GM12892 (cell line): ENCODE measurements at places on chromosomes 1 and 21.

GRCh38 chr1:31881688-31882000 is 56.5 kb downstream of the PTP4A2 start:
- no peak for DNase-seq

DNA sequence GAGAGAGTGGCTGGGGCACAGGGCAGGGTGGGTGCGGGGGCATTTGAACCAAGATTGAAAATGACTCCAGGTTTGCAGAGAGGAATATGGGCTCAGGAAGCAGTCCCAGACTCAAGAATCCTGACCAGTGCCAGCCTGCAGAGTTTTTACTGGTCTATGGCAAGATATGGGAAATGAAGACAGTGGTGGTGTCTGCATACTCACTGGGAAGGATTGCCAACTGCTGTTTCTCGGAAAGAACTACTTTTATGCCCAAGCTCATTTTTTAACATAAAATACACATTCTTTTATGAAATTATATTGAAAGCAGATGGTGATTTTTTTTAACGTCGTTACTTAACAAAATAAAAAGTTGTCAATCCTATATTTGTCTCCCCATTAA is 401.8 kb downstream of the CAMTA1 start:
- DNase-seq = no peak

DNA sequence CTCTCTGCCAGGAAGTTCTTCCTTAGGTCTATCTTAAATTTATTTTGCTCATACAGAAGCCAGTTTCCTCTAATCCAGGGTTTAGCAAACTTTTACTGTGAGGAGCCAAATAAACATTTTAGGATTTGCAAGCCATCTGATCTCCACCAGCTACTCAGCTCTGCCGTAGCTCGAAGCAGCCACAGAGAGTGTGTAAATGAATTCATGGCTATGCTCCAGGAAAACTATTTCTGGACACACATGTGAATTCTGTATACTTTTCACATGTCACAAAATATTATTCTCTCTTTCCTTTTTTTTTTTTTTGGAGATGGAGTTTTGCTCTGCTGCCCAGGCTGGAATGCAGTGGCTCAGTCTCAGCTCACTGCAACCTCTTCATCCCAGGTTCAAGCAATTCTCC is 13.4 kb upstream of the AGTRAP start:
- DNase-seq = no peak

GRCh38 chr1:31657972-31658510 is 13.4 kb upstream of the PEF1 start:
- no peak for DNase-seq

DNA sequence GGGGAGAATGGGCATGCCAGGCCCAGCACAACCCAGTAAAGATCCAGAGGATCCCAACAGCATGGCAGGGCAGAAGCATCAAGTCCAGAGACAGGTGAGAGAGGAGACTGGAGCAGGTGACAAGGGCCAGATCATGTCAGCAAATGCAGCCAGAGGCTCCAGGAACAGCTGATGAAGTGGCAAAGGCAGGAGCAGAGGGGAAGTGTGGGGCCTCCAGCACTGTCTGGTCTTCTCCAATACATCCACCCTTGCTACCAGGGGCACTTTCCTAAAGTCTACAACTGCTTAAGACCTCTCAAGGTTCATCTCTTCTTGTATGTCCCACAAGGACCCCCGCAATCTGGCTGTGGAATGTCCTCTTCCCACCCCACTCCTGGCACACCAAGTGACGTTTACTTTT is 17.4 kb downstream of the FAM163A start:
- no peak for DNase-seq

- no peak for DNase-seq
Measured at GRCh38 chr1:64535938-64536835, 66.3 kb downstream of the CACHD1 start.

DNA sequence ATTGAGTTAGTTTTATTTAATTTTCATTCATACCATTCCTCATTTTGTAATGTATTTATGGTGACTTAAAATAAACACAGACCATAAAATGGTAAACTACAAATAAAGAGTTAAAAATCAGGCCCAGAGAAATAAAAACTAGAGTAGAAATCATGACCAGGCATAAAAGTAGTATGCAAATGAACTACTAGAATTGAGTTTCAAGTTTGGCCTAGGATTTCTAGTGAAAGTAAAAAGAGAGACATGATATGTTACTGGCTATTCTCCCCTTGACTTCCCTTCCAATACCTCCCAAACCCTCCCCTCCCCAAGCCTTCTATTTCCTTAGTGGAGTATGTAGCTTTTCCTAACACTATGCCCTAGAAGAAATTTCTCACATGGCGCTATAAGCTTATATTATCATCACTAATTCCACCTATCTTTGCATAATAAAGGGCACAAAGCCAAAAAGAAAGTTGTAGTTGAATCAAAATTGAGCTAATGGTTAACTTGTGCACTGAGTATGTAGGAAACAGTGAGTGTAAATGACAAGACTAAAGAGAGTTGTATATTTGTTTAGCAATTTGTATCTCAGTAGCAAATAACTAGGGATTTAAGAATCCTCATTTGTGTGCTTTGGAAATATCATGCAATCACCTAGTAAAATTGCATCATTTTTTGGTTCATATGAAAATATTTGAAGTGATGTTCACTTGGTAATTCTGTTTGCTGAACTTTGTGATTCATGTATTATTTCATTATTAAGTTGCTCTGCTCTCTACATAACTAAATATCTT is 29.7 kb upstream of the CDC14A start:
- DNase-seq = no peak

GRCh38 chr1:78664763-78665162 is 15.1 kb downstream of the IFI44 start:
- DNase-seq = no peak

- DNase-seq = no peak
Measured at GRCh38 chr1:60129911-60130310, 56.3 kb upstream of the C1orf87 start.

DNA sequence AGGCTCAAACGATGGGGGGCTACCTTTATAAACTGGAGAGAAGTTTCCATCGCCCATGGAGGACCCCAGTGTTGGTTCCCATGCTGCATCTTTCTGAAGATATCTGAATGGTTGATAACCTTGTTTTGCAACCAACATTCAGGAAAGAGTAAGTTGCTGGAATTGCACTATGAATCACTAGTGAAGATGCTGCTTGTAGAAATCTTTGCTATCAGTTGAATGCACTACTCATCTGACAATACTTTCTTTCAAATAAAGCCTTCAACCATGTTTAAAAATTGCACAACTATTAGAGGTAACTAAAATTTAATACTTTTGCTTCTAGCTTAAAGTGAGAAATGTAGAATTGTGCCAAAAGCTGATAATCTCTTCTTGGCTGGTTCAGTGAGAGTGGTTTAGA is 86.8 kb upstream of the HIVEP3 start:
- DNase-seq = no peak

GRCh38 chr1:195481293-195481692 is 1126.9 kb downstream of the KCNT2 start:
- no peak for DNase-seq

DNA sequence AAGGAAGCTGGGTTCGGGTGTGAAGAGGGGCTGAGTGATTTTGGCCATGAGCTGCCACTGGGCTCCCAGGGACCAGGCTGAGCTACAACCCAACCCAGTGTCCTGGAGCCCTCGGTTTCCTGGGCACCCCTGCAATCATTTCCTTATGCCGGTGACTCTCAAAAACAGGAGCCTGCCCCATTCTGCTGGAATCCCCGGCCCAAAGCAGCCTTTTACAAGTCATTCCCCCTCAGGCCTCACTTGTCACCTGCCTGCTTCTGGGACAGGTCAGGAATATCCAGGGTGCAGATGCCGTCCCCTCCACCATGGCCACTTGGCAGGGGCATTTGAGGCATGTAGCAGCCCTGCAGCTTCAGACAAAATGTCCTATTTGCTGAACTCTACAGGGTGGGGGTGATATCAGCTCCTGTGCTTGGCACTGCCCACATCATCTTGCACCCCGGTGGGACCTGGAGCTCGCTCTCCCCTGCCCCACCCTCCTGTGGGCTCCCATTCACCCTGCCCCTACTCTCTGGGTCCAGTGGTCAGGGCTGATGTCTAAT is 30.0 kb downstream of the CDK18 start:
- DNase-seq = no peak

DNA sequence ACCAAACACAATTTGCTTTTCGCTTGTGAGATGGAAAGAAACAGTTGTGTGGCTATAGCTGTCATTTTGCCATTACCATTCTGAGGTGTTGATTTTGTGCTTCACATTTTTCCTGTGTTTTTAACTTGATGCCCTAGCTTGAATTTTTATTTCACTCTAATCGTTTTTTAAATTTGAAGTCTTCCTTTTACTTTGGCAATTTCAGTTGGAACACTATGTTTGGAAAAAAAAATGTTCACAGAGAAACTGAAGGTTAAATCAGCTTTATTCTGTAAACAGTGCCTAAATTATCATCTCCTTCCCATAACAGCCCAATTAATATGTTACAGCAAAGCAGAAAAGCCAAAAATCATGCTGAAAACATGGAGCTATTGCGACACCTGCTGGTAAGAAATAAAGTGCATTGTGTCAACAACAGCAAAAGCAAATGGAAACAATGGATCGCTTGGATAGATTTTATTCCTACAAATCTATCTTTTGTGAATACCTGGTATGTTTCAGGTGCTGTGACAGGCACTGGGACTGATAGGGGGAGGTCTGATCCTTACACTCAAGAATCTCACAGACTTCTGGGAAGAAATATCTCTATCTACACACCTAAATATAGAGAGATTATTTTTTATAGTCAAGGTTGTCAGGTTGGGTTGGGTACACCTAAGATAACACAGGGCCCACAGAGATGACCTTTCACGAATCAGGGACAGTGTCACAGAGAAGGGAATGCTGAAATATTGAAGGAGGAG is 16.2 kb upstream of the ERICH3 start:
- no peak for DNase-seq

GRCh38 chr1:47809301-47810084 is 187.7 kb downstream of the TRABD2B start:
- no peak for DNase-seq

DNA sequence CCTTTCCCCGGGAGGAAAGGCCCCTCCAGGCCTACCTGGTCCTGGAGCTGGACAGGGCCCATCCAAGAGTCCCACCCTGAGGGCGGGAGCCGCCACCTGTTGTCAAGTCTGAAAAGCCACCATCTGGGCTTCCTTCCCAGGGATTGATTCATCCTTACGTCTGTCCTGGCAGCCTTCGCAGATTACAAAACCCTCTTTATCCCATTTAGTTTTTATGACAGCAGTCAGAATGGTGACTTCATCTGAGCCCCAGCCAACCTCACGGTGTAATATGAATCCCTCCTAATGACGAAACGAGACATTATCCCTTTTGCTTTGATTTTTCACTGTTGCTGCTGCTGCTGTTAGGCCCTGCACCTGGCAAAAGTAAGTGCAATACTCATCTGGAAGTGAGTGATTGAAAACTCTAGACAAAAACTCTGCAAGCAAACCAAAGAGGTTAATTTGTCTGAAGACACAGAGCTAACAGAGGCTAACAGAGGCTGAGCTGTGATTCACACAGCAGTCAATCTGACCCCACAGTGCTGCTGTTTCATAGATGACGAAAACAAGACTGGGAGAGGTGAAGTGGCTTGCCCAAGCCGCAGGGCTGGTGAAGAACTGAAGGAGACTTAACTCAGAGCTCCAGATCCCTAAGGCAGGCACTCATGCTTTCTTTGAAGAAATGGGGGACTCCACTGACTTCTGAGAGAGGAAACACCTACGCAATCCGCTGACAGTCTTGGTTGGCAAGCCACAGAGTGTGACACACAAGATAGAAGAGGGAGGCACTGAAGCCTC is 30.0 kb upstream of the S100A7 start:
- no peak for DNase-seq

GRCh38 chr1:232339073-232339472 is 290.9 kb downstream of the SIPA1L2 start:
- no peak for DNase-seq

DNA sequence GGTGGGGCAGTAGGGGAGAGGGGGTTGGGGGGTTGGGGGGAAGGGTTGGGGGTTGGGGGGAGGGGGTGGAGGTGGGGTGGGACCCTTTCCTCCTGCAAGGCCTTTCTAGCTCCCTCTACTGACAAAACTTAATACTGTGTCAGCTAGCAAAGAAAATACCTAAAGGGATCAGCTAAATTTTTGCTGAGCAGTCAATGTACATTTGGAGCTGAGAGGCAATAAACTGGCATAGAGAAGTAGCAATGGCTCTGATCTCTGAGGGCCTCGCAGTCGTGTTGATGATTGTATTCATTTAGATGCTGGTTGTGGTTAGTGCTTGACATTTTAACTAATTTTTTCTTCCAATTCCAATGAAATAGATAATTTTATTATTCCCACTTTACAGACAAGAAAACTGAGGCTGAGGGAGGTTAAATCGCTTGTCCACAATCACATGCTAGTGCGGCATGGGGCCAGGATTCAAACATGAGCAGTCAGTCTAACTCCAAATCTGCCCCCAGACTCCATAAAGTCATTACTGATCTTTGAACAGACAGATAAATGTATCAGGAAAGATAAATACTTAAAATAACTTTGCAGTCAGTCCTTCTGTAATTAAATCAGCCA is 357.1 kb downstream of the DISC1 start:
- DNase-seq = no peak

DNA sequence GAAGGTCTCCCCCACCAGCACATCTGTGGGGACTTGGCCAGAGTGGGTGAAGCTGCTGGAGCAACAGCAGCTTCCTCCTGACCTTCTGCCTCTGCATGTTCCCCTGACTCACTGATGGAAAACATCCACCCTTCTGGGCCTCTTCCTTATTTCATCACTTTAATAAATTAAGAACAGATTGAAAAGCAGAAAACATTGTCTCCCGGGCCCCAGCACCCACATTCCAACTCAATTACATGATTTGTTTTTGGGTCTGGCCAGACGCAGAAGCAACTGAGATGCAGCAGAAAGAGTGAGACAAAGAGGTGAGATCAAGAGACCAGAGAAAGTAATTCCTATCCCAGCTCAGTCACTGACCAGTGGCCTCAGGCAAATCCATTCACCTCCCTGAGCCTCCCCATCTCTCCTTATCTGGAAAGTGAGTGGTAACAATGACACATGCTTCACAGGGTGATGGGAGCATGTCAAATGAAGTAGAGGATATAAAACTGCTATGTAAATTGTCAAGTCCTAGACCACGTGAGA is 157.1 kb downstream of the ELAVL4 start:
- no peak for DNase-seq

- no peak for DNase-seq
Measured at GRCh38 chr1:233607252-233608119, 6.4 kb upstream of the KCNK1 start.

GRCh38 chr1:39173119-39173994 is 31.1 kb upstream of the MACF1 start:
- DNase-seq = no peak

GRCh38 chr1:41888756-41889155 is 30.0 kb downstream of the HIVEP3 start:
- no peak for DNase-seq

GRCh38 chr1:229590119-229590518 is 31.6 kb upstream of the ABCB10 start:
- DNase-seq = no peak
